ENCODE measurements at places on chromosomes 5 and 9.

DNA sequence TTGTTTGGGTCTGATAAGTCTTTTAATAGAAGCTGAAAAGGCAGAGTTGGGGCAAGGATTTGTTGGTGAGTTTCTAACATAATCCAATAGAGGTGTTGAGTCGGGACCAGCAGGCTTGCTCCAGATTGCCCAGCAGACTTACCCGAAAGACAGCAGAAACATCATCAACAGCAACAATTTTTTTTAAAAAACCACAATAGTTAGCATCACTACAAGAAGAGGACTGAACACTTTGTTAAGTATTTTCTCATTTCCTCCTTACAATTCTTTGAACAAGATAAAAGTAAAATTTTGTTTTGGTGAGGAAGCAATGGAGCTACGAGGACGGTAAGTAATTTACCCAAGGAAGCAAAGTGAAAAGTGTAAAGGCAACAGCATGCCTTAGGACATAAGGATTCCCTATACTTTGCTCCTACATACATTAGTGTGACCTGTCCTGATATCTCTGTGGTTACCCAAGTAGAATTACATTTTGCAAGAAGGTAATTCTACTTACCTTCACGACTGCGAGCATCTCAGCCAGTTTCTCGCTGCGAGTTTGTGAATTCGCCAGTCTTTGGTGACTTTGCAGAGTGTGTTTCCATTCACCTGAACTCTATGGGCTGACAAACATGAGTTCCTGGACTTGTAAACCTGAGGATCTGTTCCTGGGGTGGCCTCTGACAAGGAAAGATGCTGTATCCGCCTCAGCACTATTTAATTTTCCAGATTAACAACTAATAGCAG is 13.2 kb downstream of the ITK start:
- DNase-seq: no peak

DNA sequence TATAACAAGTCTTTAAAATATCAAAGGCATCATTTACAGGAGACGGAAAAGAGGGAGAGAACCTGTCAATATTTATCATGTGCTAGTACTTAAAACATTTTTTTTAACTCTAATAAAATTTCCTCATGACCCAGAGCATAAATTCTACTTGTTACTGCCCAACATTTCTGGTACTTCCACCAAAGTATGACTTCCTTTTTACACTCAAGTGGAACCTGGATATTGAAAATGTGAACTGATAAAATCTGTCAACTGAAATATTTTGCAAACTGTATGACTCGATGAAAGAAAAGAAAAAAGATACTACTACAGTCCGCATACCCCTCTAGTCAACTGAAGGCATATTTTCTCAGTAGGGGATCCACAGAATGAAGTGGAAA is 37.1 kb downstream of the FAM13B start:
- no peak for DNase-seq

- peak; percentile 4 for DNase-seq
Measured at GRCh38 chr9:85377731-85378289, 363.9 kb downstream of the AGTPBP1 start.

DNA sequence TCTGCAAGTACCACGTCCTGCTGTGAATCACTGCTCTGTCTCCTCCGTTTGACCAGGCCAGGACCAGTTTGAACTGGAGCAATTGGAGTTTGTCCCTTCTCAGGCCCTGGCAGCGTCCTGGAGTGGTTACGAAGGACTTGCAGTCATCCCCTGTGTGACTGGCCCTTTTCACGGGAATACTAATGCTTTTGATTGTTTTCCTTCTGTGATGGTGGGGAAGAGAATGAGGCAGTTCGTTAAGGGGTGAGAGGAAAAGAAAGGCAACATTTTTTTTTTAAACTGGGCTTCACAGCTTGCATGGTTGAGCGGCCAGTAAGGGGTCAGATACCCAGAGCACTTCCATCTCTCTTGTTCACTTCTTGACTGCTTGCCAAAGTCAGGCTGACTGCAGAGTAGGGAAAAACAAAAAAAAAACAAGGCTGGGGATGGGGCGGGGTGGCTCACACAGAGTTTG is 153.5 kb upstream of the STK32A start:
- no peak for DNase-seq

DNA sequence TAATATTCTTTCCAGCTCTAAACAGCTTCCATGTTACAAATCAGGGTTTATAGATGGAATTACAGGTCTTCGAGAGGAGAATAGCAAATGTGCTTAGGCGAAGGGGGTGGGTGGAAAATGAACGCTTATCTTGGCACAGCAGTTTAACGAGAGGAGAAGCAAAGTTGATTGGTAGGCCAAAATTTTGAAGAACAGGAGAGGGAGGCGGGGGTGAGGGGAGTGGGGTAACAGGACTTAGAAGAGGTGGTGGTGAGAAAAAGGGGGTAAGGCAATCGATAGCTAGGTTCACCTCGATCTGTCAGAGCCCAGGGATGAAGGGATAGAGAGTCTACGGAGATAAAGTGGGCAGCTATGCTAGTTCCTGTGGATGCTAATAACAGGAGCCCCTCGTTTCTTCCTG is 764 bp downstream of the ANKRA2 start:
- DNase-seq: no peak

DNA sequence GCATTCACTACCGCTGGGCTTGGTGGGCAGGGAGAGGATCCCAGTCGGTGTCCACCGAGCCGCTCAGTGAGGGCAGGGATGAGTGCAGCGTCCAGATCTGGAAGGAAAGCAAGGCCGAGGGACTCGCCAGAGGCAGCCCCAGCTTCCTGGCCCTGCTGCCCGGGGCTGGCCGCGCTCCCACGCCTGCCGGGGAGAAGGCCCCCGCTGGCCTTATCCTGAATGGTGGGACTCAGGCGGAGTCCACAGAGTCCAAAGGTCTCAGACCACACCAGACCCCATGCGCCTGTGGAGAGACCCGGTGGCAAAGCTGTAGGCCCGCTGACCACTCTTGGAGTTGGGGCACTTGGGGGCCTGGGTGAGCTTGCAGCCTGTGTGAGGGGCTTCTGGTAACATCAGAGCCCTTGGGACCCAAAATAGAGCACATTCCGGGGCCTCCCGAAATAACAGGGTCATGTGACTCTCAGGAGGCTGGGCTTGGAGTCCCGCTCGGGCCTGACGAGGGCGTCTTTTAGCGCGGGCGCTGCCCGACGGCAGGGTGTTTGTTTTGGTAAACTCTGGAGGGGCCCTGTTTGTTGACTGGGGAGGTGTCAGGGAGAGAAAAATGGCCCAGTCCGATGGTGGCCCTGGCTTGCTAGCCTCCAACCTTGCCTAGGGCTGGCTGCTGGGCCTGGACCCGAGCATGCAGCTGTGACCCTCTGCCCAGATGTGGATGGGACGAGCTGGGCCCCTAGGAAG is 2.8 kb downstream of the RXRA start:
- DNase-seq: no peak

- peak; percentile 87 for DNase-seq
Measured at GRCh38 chr5:108801776-108802175, 54.1 kb downstream of the FER start.

GRCh38 chr5:9547122-9547947 is 1.5 kb upstream of the SEMA5A start:
- no peak for DNase-seq

DNA sequence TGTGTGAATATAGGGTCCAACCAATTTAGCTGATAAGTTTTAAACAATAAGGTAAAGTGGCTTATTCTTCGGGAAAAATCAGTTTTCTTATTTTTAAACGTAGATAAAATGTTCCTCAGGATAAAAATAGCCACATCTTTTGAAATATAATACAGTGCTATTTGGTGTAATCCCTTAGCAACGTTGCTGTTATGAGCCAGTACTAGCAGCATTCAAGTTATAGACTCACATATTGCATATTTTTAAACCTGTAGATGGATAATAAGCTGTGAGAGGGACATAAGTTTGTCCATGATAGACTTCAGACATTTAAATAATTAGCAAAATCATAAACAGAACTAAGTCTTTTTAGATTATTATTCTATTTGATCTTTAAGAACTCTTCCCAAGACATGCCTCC is 6.3 kb downstream of the PDE4D start:
- no peak for DNase-seq

GRCh38 chr5:25754895-25755294 is 1110.1 kb upstream of the CDH10 start:
- no peak for DNase-seq

GRCh38 chr9:4559261-4560182 is 69.3 kb downstream of the SLC1A1 start:
- no peak for DNase-seq

DNA sequence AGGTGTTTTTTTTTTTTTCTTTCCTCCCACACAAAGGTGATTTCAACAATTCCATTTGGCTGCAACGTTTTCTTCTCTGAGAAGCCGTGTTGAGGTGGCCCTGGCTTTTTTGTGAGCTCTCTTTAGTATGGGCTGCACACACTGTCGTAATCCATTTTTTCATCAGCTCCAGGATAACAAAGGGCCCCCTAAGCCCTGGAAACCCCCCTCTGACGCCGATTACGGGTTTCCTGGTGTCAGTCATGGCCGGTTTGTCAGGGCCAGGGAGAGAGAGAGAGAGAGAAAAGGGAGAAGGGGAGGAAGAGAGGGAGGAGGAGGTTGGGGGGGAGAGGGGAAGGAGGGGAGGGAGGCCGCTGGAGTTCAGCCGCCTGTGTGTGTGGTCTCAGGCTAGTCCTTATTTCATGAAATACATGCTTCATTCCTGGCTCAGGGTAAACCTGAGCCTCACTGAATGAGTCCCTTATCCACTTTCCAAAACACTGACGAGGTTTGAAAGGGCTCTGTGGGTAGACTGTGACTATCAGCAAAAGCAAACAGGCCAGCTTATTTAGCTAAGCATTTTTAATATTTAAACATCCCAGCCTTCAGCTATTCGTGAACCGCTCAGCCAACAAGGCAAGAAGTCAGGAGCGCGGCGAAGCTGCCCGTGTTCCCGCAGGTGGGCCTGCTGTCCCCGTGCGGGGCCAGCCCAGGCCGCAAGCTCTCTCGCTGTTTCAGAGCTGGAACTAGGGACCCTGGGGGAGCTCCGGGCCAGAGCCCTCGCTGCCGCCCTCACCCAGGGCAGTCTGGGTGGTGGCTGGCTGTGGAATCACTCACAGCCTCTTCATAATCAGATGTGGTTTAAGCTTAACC is 172.8 kb downstream of the ERCC6L2 start:
- DNase-seq: no peak

DNA sequence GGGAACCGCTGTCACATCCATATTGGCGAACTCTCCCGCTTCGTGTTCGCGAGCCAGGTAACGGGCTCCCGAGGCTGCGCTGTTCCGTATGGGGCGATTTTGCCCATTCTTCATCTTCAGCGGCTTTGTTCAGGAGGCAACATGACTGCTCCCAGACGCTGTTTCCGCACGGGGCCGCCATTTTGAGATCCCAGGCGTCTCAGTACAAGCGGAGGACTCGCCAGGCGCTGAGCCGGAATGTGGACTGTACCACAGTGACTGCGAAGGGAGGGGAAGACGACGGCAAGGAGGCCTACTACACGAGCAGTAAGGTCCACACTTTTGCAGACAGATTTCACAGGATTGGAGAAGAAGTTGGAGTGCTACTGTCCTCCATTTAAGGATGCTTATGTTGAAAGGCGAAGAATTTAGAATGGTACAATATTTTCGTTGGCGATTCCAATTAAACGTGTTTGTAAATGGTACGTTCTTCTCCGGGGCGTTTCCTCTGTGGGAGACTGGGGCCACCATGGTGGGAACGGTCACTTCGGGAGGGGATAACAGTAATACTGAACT is 41.6 kb upstream of the ZNF300 start:
- DNase-seq: peak; percentile 71

DNA sequence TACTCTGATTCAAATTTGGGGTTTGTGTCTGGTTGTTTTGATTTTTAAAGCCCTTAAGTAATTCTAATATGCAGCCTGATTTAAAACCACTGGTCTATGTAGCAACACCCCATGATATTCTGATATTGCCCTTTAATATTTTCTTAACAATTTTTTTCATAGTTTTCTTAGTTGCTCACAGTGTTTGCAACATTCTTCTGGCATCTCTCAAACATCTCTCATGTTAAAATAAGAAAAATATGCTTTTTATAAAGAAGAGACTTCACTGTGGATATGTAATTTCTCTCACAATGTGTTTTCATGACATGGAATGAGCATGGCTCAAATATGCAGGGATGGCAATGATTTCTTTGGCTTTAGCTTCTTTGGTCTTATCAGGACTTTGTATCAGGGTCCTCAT is 183.7 kb downstream of the TAF11L14 start:
- DNase-seq: no peak

DNA sequence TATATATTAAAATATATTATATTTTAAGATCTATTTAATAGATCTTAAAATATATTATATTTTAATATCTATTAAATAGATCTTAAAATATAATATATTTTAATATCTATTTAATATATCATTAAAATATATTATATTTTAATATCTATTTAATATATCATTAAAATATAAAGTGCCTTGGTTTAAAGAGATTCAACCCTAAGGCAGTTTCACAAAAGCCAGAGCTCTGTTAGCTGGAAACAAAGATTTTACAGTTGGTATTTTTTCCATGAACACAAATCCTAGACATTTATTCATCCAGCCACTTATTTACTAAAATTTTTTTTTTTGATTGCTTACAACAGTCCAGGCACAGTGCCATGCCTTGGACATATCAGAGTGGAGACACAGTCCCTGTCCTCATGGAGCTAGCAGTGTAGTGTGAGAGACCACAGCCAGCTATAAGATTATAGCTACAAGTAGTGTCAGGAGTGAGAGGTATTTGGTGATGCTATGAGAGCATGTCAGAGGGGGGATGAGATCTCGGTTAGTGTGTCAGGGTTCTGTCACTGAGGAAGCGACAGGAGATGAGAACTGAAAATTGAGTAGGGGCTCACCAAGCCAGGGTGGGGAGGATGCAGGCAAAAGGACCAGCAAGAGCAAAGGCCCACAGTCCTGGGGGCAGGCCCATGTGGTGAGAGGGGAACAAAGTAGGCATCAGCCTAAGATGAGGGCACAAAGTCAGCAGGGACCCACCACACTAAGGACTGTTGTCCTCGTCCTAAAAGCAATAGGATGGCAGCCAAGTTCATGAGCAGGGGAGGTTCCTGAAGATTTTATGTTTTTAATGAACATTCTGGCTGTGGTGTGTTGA is 74.5 kb downstream of the FBXO38 start:
- DNase-seq: no peak

- DNase-seq: no peak
Measured at GRCh38 chr9:107218829-107219485, 64.1 kb upstream of the RAD23B start.

GRCh38 chr9:134555094-134555650 is 86.4 kb upstream of the COL5A1 start:
- no peak for DNase-seq

- no peak for DNase-seq
Measured at GRCh38 chr9:122020398-122020797, 72.7 kb downstream of the TTLL11 start.

GRCh38 chr5:92653730-92654461 is 927.1 kb downstream of the NR2F1-AS1 start:
- no peak for DNase-seq

Measured in non-pigmented ciliary epithelial cell (primary cell).